Stimulated activated CD8-positive, alpha-beta memory T cell treated with anti-CD3 and anti-CD28 coated beads, Interleukin-2, amount 100 ng/mL, for 1 hour (primary cell): ENCODE measurements at places on chromosomes 5 and 9.

GRCh38 chr9:111854799-111855198 lies 41.8 kb upstream of the UGCG start:
- no peak for DNase-seq

GRCh38 chr9:136011703-136012496 lies 50.7 kb upstream of the UBAC1 start:
- no peak for DNase-seq

DNA sequence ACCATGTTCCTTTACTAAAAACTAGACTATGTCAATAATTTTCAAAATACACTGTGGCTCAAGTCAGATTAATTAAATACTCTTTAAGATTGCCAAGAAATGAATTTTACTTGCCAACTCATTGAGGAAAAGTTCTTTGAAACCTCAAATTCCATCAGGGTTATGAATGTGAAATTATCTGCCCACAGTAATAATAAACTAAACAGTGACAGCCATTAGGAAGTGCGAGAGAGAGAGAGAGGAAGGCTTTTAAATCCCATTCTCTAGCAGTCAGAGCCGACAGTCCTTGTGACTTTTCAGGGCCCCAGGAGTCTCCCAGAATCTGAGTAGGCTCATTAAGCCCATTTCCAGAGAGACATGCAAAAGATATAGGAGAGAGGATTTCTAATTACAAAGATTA lies 236.1 kb downstream of the MARCHF11 start:
- DNase-seq = no peak

- no peak for DNase-seq
Observed at GRCh38 chr9:80931163-80931562, 758.2 kb downstream of the TLE1 start.

GRCh38 chr9:113828221-113828620 lies 47.9 kb upstream of the ZNF618 start:
- no peak for DNase-seq

DNA sequence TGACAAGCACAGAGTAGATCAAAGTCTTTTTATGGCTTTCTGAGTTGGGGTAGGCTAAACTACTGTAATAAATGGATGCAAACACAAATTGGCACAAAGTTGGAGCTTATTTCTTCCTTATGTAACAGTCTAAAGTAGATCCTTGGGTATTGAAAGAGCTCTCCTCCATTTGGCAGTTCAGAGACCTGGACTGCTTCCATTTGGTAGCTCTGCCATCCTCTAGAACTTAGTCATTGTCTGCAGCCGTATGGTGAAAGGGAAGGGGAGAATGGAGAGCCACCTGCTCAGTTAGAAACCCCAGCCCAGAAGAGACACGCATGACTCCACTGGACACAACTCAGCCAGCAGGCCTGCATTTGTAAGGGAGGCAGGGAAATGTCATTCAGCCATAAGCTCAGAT lies 345.0 kb downstream of the DMAC1 start:
- no peak for DNase-seq

GRCh38 chr9:31137176-31138160 lies 1247.0 kb upstream of the ACO1 start:
- no peak for DNase-seq

DNA sequence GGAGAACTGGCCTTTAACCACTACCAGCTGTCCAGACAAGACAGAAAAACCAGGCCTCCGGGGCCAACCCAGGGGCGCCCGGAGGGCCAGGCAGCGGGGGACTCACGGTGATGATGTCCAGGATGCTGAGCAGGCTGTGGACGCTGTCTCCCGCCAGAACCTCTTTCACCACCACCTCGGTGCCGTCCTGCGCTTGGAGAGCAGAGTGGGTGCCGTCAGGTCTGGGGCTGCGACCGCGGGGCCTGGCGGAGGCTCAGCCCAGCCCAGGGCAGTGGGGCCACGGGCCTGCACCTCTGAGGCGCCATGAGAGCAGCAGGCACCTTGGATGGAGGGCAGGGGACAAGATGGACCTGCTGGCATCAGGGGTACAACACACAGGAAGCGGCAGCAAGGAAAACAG lies 9.7 kb downstream of the PNPLA7 start:
- DNase-seq = no peak

GRCh38 chr9:109901201-109901600 lies 121.2 kb downstream of the PALM2AKAP2 start:
- DNase-seq = no peak

DNA sequence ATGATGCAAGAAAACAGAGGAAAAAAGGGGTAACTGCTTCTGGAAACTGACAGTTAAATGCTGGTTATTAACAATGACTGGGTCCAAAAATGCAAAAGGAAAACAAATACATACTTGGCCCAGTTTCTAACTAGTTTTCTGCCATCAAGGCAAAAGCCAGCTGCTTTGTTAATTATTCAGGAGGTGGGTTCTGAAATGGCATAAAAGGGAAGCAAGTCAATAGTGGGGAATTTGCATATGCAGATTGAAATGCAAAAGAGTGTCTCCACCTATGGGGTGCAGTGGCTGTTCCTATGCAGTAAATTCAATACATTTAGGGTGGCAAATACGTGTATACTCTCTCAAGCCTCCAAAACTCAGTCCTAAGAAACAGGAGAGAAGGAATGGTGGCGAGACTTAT lies 33.4 kb downstream of the BARHL1 start:
- DNase-seq = no peak

GRCh38 chr9:98180996-98181395 lies 11.4 kb downstream of the CORO2A start:
- DNase-seq = no peak

DNA sequence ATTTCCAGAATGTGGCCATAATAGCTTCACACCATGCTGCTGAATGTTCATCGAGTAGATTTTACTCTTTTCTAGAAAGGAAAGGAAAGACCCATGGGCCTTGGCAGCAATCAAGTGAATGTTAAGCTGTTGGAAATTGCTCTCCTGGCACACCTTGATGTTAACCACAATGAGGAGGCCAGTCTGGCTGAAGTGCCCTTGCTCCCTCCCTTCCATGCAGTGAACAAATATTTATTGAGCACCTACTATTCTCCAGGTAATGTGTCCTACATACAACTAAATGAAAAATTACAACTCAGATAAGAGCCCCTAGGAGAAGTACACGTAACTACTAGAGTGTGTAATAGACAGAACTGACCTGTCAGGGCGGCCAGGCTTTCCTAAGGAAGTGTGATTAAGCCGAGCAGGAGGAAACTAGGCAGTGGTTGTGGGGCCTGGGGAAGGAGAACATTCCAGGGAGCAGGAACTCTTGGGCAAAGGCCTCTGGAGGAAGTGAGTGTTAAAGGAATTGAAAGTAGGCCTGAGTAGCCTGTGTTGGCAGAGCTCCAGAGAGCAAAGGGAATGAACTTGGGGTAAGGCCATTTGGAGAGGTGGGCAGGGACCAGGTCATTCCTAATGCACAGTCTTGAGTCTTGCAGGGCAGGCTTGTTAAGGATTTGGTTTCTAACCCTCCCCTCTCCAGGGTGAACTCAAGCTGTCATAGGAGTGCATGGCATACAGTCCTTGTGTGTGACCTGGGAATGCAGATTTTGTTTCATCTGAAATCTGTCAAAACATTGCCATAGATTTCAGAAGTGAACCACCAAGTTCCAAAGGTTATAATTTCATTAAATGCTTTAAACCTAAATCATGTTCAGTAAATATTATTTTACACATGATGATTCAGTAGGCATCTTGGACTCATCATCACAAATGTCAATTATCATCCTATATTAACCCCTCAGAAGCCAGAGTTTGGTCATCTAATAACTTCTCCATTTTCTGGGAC lies 9.0 kb upstream of the ZSWIM6 start:
- no peak for DNase-seq

DNA sequence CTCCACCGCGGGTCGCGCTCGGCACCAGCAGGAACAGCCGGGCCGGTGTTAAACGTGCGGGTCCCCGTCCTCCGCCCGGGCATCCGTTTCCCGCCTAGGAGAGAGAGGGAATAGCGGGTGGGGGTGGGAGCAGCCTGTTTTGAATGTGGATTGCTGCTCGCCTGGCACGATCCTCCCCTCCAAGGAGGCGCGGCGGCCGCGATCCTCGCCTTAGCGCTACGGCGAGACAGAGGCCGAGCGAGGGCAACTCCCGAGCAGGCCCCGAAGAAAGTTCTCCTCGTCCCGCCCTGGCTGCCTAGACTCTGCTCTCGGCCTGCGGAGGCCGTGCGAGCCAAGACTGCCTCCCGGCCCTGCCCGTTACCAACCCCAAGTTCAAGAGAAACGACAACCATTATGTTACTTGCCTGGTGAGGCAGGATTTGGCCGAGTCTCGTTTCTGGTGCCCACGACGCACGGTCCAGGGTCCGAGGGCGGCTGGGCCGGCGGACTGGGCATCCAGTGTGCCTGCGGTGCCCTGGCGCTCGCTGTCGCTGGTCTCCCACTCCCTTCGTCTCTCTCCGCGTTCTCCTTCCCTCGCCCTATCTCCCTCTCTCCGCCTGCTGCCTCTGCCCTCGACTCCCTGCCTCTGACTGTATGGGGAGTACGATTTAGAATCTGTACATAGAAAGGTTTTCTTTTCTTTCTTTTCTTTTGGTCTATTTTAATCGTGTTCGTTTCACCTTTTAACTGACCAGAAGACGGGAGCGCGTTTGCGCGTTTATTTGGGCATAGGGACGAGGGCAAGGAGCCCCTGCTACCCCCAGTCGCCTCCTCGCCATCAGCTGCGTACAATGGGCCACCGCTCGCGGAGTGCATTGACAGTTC lies 724 bp downstream of the NR2F1-AS1 start:
- no peak for DNase-seq

DNA sequence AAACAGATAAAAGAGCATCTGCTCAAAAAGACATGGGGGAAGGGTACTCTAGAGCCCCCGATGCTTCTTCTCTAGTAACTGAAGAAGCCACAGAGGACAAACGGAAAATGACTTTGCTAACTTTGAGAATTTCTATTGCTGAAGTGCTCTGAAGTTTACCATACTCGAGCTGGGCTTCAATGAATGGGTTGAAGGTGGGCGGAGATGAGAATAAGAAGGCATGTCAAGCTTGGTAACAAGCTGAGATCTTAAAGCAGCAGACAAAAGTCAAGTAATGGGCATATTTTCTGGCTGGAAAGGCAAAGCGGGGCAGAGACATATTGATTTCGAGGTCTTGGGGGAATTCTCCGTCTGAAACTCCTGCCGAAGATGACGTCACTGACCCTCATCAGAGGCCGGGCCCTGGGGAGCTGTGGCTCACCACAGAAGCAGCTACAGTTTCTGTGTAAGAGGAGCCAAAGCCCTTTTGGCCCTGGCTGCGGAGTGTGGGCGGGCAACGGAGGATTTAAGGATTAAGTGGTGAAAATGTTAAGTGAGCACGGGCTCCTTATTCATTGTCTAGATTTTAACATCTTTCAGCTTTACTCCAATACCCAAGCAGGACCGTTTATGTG lies 115.8 kb upstream of the SLIT3 start:
- no peak for DNase-seq

DNA sequence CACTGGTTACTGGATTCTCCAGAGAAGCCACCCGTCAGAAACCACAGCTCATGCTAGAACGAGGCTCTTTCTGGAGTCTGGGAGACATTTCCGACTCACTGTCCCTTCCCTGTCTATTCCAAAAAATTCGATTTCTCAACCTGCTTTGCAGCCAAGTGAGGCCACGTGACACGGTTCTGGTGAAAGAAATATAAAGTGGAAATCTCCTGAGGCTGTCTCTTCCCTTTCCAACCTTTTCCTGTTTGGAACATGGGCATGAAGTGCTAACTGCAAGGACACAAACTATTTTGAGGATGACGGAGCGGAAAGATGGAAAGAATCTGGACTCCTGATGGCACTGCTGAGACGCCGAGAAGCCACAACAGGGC lies 6.1 kb upstream of the PTGS1 start:
- no peak for DNase-seq

DNA sequence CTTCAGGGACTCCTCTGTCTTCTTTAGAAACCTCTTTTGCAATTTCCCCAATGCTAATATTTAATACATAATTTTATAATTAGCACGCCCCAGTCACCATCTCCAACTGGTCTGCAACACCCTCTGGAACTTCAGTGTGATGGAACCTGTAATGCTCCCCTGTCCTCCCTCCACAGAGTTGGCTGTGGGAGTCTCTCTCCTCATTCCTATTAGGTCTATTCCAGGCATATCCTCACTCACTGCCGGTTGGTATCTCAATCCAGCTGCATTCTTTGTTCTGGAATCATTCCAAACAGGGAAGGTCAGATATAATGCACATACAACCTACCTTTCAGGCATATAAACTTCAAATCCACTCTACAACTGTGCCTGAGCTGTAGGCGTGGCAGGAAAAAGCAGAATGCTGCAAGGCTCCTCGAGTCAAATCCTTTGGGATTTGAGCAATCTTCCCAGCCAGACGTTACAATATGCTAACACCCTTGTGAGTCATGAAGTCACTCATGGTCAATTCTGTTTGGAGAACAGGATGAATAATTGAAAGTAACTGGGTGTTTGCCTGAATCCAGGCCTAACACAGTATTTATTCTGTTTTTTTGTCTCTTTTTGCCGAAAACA lies 293.8 kb downstream of the CWC27 start:
- DNase-seq = no peak
